Fibroblast of gingiva (primary cell): ENCODE measurements at places on chromosomes 7 and 10.
A peak's percentile ranks its signal among the peaks of the same experiment; 100 is the strongest.

GRCh38 chr7:118855290-118855689 is 630.8 kb downstream of the ANKRD7 start:
- DNase-seq, result no peak

- no peak for DNase-seq
Observed at GRCh38 chr7:149226840-149227494, 12.5 kb upstream of the ZNF212 start.

DNA sequence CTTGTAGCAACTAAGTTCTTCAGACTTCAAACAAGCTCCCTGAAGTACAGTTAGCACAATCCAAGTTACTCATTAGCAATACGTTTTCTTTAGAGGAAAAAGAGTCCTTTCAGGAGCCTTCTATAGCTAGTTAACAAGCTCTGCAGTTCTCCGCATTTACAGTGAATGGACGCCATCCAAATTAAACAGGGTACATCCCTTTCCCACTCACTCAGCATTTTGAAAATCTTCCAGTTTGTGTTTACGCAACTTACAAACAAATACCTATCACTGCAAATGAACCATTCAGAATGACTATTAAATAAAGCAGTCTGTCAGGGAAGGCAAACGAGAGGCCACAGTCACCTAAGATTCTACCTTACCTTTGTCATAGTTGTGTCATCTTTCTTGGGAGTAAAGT is 84.5 kb downstream of the RNF32 start:
- DNase-seq, result peak; percentile 46

- no peak for DNase-seq
Observed at GRCh38 chr10:36469585-36469984, 655.8 kb upstream of the ANKRD30A start.

- no peak for DNase-seq
Observed at GRCh38 chr7:156173346-156173745, 361.1 kb upstream of the SHH start.

DNA sequence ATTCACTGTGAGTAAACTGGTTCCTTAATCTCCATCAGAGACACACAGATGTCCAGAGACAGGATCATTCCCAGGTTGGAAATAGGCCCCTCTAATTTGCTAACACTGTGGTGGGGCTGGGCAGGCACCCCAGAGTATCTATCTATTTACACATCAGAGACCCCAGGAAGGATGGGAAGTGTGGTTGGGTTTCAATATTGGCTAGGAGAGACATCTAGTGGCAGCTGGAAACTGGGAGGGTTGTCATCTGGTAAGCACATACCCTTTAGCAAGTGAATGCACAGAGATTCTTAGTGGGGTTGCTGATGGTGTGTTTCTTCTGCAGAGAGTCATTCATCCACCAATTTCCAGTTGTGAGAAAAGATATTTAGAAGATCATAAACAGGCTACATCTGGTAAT is 36.0 kb upstream of the NRG3 start:
- DNase-seq, result no peak

DNA sequence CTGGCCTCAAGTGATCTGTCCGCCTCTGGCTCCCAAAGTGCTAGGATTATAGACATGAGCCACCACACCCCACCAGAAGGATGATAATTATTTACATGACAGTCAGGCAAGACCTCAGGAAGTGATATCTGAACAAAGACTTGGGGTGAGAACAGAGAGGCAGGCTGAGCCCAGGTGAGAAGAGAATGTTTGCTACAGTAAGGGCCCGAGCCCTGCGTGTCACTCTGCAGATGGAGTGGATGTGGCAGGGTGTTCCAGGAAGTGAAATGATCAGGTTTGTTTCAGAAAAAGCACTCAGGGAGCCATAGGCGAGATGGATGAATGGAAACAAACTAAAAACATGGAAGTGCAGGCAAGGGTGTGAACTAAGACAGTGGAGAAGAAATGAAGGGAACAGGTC is 22.2 kb downstream of the SFMBT2 start:
- DNase-seq, result no peak

DNA sequence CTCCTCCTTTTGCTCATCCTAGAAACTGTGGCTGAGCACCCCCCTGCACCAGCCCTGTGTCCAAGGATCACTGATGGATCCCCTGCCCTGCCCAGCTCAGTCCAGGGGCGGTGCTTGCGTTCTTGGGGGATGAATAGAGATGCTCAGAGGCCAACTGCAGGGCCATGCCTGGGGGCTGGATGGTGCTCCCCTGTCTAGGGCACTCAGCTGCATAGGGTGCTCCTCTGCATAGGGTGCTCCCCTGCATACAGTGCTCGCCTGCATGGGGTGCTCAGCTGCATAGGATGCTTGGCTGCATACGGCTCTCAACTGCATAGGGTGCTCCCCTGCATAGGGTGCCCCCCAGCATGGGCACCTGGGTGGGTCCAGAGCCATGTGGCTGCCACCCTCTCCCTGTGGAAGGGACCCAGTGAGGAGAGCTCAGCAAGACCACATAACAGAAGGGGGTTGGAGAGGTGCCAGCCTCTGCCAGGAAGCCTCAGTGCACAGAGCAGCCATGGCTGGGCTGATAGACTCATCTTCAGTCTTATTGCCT is 95.0 kb downstream of the BMS1 start:
- no peak for DNase-seq
